NCI-H187 treated with DMSO at 0.1 percent for 48 hours (cell line): ENCODE measurements at places on chromosomes 1 and 21.

GRCh38 chr1:14479865-14480264, 118.6 kb upstream of the KAZN start:
- DNase-seq: no peak

- DNase-seq: no peak
Observed at GRCh38 chr1:116585886-116586285, 15.1 kb upstream of the CD58 start.

DNA sequence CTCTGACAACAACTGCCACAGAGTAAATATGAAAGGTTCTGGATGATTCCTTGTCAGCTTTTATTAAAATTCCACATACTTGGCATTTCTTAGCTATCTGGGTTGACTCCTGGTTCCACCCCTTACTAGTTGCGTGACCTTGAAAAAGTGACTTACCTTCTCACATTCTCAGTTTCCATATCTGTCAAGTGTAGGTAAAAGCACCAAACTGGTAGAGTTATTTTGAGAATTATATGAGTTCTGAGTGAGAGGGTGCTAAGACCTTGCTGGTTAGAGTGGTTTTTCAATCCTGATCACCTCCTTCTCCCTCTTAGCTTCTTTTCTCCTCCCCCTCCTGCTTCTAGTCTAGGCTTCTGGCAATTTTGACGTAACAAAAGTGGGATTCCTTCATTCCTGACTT, 83.4 kb upstream of the ABCD3 start:
- no peak for DNase-seq

- DNase-seq: no peak
Observed at GRCh38 chr1:19762175-19762779, 37.4 kb downstream of the TMCO4 start.

DNA sequence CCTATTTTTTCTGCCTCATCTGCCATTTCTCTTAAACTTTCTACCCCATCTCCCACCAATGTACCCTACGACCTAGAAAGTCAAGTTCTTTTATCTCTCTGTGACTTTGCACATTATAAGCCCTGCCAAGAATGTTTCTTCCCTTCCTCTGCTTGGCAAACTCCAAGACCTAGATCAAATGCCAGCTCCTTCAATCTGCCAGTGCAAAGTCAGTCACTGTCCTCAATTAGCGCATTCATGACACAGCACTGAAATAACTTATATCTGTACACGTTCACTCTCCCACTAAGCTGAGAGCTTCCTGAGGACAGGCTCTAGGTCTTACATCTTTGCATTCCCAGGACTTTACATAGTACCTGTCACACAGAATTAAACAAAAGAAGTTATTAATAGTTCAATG, 21.4 kb upstream of the LSM10 start:
- DNase-seq: no peak

DNA sequence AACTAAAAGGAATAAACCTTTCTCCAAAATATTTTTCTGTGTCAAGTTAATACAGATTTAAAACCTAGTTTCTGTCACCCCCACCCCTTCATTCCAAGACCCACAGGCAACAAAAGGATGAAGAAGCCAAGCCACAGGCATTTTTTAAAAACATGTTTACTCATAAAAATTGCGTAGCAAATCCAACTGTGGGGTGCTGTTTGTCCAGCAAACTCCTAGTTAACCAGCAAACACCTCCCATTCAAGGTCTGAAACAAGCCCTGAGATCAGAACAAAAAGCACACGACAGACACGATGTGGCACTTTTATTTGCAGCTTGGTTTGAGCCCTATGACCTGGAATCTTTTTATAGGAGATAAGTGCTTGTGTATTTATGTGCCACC, 149.9 kb upstream of the CAMK1G start:
- no peak for DNase-seq

DNA sequence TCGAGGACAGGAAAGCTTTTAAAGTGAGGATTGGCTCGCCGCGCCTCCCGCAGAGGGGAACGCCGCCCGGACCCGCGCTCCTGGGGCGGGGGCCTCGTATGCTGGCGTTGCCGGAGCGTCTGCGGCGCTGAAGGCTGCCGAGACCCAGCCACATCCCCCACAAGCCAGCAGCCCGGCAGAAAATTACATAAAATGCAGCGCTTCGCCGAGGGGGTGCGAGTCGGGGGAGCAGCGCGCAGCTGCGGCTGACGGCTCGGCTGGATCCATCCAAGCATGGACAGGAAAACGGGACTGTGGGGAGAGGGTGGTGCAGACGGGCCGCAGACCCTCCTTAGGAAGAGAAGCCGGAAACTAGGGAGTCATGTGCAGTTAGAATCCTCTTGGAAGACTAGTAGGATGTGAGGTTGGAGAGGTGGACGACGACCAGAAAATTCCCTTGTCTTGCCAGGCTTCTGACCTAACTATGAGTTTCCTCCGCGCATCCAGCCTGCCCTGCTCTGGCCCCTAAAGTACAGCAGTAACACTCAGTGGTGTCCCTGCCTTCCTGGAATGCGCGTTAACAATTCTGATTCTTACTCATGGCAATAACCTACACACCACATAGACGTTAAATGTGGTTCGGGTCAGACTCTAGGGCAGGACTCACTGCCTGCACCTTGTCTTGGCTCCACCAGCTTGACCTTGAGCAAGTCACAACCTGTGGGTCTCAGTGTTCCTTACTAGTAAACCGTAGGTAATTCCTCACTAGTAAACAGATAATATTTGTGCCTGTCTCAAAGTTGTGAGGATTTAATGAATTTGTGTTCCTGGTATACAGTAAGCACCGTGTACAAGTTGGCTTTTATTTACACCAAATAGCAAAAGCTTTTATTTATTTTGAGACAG, 953 bp upstream of the BRWD1 start:
- DNase-seq: no peak

GRCh38 chr1:243332440-243332839, 76.6 kb downstream of the SDCCAG8 start:
- DNase-seq: no peak

DNA sequence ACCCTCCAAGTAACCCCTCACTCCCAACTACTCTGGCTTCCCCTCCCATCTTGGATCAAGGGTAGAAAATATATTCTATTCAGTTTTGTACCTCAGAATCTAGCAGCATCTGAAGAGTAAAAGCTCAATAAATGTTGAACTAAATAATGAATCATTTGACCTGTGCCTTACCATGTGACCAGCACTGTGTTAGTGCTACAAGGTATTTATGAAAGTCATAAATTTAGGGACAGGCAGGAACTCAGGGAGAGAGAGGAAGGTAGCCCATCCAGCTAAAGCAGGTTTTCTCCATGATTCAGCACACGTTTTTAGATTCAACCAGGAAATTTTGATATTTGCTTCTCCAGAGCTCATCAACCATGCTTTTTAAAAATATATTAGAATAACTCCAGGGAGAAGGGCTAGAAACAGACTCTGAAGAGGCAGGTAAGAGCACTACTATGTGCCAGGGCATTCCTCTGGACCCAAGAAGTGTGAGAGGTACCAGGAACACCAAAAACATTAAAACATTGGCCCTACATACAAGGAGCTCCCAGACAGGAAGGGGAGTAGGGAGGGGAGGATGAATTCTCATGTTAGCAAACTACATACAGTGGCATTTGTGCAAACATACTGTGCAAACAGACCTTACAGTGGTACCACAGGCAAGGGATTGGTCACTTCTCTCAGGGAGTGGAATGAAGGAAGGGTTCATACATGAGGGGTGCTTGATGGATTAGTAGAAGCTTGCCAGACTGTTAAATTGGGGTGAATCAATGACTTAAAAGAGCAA, 64.3 kb downstream of the FYB2 start:
- DNase-seq: no peak

GRCh38 chr21:39484711-39485276, 33.0 kb downstream of the SH3BGR start:
- no peak for DNase-seq

GRCh38 chr21:19433623-19434022, 1030.0 kb upstream of the TMPRSS15 start:
- no peak for DNase-seq
